ENCODE measurements at places on chromosomes 16 and 17.

GRCh38 chr17:3027786-3028532, 35.4 kb downstream of the OR1D5 start:
- no peak for DNase-seq

DNA sequence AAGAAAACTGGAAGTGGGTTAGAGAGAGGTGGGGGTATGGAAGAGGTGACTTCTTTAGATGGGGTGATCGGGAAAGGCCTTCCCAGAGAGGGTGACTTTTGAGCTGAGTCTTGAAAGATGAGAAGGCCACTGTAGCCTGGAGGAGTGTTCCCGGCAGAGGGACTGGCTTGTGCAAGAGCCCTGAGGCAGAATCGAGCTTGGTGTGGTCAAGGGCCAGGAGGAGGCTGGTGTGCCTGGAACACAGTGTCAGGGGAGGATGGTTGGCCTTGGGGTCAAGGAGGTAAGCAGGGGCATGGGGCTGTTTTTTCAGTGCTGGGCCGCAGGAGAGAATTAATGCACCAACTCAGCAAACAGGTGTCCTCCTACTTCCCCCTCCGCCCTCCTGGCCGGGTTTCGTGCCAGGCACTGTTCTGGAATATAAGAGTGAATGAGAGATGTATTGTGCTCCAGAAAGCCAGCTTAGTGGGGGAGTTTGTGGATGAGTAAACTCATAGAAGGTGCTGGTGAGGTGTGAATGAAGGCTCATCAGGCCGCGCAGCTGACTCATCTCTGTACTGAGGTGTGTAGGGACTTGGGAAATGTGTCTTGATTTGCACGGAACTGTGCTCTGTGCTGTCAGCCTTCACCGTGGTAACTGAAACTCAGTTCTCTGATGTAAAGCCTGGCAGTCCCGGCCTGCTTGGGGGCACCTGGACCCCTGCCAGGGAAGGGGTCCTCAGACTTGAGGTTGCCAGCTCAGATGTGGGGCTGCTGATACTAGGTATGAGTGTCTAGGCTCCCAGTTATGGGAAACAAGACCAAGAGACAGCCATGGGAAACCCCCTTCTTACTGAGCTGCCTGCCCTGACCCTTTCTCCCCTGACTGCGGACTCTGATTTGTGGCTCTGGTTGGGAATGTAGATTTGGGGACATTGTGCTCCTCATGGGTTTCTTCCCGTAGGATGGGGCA, 15.3 kb downstream of the KSR1 start:
- DNase-seq, result no peak

DNA sequence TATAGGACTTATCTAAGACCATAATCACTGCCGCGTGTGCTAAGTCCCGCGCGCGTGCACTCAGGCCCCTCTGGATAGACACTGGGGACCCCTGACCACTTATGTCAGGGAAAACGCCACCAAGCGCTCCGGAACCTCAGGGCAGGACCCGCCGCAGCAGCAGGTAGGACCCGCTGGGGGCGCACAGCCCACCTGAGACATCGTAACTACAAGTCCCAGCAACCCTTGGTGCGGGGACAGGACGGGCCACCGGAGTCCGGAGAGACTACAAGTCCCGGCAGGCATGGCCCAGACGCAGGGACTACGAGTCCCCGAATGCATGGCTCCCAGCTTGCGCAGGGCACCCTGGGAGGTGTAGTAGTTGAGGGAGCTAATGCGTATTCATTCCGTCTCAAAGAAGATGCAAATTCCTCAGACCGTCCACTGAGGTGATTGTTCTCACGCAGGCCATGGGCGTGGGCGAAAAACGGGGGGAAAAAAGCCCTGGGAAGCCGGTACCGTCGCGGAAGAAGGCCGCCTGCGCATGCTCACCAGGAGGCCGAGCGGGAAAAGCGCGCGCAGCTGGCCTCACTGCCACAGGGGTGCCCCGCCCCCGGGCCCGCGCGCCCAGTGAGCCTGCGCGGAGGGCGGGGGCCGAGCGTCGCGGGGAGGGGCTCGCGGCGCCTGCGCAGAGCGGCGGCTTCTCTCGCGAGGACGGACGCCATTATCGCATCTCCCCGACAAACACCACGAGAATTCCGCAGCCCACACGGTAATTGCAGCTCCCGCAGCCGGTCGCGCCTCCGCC, at the start of gene BANP:
Gene BANP (plus strand): TSS at position 670 of the 787 bp plus-strand sequence. CDS start 23,682 bp downstream, outside the sequence.
- DNase-seq, result peak; percentile 98

GRCh38 chr17:47888293-47888692, 7.7 kb upstream of the SP2 start:
- no peak for DNase-seq

DNA sequence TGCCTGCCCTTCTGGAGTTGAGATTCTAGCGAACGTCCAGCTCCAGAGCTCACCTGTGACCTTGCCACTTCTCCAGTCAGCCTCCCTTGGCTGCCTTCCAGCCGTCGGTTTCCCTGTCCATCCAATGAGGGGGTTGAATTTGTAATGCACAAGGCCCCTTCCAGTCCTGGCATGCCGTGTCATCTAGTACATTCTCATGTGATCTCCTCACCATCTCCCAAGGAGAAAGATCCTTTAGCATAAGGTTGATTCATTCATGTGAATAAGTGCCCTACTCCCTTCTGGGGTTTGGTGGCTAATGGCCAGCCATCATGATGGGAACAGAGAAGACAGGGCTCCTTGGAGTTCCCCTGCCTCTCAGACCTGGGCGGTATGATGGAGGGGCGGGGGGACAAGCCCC, 18.9 kb upstream of the ABCC3 start:
- no peak for DNase-seq

DNA sequence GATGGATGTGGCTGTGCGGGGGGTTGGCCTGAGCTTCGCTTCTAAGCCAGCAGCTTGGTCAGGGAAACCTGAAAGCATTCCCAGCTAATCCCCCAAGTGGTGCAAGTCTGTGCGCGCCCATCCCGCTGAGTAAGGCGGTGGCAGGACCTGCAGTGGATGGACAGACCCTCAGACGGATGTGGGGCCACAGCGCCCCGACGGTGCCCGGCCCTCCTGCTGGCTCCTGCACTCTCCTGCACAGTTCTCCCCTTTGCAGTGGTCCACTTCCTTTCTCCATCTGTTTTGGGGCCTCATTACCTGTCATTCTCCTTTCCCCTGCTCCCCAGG, 2.3 kb downstream of the ATP2A1 start:
- no peak for DNase-seq

DNA sequence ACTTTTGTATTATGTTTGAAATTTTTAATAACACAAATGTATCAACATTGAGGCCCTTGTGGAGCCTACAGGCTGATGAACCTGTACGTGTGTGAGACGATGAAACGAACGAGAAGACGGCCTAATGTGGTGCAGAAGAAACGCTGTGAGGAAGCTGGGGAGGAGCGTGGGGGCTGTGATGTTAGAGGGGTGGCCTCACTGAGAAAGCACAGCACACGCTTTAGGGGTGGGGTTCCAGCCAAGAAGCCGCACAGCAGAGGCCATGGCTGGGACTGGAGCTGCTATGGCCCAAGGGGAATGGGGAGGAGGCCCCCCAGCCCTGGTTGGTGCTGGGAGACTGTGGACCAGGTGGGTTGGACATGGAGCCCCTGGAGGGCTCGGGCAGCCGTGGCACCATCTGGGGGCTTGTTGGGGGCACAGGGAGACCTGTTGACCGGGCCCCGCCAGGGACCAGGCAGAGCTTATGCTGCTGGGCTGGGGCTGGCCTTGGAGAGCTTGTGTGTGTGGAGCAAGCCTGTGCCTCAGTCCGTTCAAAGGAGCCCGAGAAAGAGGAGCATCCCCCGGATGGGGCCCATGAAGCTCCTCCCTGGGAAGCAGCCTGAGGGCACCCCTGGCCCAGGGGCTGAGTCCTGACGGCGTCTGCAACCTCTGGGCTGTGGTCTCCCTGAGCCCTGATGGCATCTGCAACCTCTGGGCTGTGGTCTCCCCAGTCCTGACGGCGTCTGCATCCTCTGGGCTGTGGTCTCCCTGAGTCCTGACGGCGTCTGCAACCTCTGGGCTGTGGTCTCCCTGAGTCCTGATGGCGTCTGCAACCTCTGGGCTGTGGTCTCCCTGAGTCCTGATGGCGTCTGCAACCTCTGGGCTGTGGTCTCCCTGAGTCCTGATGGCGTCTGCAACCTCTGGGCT, 44.7 kb downstream of the METRNL start:
- no peak for DNase-seq

GRCh38 chr17:1732833-1733321, 8.4 kb downstream of the WDR81 start:
- DNase-seq, result no peak

GRCh38 chr16:23216658-23217246, 34.2 kb downstream of the SCNN1G start:
- no peak for DNase-seq

DNA sequence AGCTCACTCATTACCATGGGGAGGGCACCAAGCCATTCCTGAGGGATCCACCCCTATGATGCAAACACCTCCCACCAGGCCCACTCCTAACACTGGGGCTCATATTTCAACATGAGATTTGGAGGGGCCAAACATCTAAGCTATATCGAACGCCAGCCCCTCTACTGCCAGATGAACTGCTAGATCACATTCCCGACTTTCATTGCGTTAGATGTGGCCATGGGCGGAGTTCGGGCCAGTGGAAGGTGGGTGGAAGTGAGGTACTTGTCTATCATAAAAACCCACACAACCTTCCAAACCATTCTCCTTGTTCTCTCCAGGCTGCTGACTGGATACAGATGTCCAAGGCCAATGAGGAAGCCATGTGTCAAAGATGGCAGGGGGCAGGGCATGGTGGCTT, 27.0 kb upstream of the ANKRD40CL start:
- no peak for DNase-seq

DNA sequence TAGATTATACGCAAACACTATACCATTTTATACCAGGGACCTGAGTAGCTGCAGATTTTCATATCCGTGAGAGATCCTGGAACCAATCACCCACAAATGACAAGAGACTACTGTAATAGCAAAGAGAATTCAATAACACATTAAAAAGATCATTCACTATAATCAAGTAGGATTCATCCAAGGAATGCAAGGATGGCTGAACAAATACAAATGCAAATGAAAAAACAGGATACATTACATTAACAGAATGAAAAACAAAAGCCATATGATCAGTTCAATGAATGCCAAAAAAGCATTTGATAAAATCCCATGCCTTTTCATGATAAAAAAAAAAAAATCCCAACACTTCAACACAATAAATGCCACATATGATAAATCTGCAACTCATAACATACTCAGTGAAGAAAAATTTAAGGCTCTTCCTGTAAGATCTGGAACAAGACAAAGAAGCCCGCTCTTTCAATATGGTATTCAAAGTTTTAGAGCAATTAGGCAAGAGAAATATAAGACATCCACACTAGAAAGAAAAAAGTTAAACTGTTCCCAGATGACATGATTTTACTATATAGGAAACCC, 29.0 kb downstream of the N4BP1 start:
- DNase-seq, result no peak

DNA sequence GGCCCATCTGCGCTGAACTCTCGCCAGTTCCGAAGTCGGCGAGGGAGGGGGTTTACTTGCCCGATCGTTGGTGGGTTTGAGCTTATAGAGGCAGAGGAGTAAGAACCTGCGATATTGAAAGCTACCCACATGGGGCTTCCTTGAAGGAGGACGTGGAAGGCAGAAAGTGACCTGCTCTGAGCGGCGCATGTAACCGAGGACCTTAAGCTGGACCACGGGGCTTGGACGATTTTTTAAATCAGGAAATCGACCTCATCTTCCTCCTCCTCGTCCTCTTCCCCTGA, 2.0 kb downstream of the PRAC2 start:
- no peak for DNase-seq

DNA sequence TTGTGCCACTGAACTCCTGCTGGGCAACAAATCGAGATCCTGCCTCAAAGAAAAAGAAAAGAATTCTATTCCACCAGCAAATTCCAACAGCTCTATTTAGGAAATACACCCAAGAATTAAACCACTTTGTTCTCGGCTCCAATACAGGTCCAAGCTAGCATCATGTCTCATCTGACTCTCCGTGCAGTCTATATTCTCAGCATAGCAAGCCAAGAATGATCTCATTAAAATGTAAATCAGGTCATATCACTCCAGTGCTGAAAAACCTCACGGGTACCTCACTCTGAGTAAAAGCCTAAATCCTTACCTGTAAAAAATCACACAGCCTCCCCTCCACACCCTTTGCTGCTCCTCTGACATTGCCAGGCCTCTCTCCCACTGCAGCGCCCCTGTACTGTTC, 23.9 kb downstream of the UBE2G1 start:
- DNase-seq, result no peak

DNA sequence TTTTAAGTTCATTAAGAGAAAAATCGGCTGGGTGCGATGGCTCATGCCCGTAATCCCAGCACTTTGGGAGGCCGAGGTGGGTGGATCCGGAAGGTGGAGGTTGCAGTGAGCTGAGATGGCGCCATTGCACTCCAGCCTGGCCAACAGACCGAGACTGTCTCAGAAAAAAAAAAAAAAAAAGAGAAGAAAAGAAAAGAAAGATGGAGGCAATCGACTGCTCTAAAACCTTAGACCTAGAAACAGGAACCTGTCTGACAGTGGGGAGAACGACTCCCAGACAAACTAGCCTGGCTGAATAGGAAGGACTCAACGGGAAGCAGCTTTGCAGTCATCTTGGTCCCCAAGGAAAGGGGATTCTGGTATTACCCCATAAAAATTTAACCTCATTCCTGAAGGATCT, 13.7 kb downstream of the MRC2 start:
- DNase-seq, result no peak

- DNase-seq, result no peak
These were observed 8.4 kb downstream of the CDH11 start for GRCh38 chr16:65113441-65113840.

GRCh38 chr16:81500833-81501521, 56.4 kb downstream of the CMIP start:
- DNase-seq, result no peak

DNA sequence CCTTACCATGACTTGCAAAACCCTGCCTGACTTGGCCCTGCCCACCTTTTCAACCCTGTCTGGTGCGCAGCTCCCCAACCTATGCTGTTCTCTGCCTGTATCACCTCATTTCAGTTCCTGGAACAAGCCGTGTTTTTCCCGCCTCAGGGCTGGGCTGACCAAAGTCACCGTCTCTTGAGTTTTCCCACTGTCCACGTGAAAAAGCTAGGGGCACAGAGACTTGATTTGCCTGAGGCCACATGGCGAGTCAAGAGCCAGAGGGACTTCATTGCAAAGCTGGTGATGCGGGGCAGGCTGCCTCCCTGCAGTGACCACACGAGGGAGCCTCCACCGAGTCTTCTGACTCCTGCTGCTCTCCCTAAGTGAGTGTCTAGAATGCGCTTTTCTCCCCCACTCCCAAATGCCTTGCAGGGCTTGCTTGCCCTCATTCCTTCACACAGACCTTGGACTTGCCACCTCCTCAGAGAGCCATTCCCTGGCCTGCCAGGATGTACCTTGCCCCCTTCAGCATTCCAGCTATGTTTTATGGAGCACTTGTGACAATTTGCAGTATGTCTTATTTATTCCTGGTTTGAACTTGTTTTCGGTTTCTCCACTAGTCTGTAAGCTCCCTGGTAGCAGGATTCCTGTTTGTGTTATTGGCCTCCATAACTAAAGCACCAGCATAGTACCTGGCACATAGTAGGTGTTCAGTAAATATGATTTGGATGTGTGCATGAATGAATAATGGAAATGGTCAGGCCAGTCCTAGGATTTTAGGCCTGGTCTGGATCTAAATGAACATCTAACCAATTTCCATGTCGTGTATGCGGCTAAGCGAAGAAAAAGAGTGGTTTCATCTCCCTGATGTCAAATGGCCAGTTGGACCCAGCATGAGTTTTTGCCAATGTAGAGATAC, 252.3 kb downstream of the SNX29 start:
- peak; percentile 42 for DNase-seq

- peak; percentile 20 for DNase-seq
These were observed 4.0 kb upstream of the ABCC3 start for GRCh38 chr17:50630524-50631194.

GRCh38 chr17:2195729-2196128, 107.9 kb downstream of the SMG6 start:
- no peak for DNase-seq

All from hypothalamus (tissue), 51 donors.